ENCODE measurements at places on chromosomes 2 and 18.
A peak's percentile ranks its signal among the peaks of the same experiment; 100 is the strongest.

DNA sequence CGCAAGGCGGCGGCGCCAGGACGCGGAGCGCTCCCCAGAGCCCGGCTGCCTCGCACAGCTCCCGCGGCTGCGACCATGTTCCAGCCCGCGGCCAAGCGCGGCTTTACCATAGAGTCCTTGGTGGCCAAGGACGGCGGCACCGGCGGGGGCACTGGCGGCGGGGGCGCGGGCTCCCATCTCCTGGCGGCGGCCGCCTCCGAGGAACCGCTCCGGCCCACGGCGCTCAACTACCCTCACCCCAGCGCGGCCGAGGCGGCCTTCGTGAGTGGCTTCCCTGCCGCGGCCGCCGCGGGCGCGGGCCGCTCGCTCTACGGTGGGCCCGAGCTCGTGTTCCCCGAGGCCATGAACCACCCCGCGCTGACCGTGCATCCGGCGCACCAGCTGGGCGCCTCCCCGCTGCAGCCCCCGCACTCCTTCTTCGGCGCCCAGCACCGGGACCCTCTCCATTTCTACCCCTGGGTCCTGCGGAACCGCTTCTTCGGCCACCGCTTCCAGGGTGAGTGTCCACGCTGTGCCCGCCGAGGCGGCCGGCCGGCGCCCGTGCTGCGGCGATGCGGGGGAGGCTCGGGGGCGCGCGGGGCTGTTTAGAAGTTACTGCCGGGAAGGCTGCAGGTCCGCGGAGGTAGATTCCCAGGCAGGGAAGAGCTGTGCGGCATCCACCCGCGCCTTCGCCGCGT is 696 bp downstream of the EMX1 start:
- DNase-seq, result no peak

DNA sequence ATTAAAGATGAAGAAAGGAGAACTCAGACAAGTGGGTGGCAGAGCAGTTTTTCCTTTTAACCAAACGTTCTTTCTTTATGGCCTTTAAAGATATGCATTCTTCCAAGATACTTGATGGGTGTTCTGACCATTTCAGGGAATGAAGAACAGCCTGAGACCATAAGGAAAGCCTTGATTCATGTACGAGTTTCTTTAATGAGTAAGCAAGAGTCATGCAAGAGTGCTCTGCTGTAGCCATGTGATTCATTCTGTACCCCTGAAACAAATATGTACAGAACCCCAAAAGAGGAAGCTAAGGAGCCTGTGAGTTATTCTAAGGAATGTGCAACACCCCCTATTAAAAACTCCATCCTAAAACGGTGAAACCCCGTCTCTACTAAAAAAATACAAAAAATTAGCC is 372.8 kb downstream of the MTX2 start:
- DNase-seq, result peak; percentile 92

GRCh38 chr2:24121066-24121465 is 2.1 kb downstream of the PFN4 start:
- no peak for DNase-seq

GRCh38 chr2:12534646-12535263 is 182.0 kb upstream of the TRIB2 start:
- DNase-seq, result peak; percentile 97

DNA sequence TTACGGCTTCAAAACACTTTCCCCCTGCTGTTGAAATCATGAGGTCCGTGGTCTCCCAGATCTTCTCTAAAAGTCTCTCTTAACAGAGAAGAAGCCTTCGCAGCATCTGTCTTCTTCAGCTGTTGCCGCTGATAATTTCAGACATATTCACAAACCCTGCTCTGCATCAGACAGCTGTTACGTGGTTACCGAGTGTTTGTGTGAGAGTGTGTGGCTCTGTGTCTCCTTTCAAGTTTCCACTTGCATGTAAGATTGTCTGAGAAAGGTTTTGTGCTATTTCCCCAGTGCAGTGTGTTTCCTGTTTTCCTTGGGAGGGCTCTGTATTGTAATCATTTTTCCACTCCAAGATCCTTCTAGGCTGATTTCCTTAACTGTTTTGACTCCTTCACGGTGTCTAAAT is 32.8 kb downstream of the MAIP1 start:
- no peak for DNase-seq

DNA sequence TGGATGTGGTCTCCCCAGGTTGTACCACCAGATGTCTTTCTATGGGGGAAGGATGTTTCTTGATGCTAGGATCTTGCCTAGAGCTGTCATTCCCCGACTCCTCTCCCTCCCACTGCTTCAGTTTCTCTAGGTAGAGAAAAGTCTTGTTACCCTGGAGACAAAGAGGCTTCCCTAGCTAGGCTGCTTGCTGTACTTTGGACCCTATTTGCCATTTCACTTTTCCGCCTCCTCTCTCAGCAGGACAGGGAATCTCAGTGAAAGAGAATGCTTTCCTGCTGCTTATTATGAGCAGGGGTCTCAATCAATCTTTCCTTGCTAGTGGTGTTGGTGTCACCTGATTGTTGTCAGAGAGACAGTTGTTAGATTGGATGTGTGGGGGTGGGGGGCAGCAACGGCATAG is 818.8 kb upstream of the GYPC start:
- DNase-seq, result no peak

DNA sequence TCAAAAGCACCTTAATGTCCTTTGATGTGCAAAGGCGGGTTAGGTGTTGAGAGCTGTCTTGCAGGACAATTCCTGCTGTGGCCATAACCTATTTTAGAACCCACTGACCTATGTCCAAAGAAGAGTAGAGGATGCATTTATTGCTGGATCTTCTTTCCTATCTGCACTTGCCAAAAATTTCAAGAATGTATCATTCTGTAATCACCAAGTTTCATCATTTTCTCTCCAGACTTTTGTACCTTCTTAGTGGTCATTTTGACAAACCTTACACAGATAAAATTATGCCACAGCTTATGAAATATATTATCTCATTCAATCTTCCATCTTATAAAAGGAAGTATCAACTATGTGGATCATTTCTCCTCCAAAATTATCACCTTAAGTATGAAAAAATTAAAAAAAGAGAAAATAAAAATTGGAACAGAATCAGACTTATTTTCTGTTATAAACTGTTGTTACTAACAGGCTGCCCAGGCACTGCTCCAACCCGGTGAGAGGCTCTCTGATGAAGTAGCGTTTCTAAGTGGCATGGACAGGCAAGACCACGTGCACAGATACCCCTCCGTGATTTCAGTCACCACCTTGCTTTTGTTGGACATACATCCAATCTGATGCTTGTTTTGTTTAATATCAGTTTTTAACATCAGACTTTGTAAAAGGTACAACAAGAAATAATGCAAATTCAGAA is 559.9 kb upstream of the ID2 start:
- DNase-seq, result peak; percentile 63

DNA sequence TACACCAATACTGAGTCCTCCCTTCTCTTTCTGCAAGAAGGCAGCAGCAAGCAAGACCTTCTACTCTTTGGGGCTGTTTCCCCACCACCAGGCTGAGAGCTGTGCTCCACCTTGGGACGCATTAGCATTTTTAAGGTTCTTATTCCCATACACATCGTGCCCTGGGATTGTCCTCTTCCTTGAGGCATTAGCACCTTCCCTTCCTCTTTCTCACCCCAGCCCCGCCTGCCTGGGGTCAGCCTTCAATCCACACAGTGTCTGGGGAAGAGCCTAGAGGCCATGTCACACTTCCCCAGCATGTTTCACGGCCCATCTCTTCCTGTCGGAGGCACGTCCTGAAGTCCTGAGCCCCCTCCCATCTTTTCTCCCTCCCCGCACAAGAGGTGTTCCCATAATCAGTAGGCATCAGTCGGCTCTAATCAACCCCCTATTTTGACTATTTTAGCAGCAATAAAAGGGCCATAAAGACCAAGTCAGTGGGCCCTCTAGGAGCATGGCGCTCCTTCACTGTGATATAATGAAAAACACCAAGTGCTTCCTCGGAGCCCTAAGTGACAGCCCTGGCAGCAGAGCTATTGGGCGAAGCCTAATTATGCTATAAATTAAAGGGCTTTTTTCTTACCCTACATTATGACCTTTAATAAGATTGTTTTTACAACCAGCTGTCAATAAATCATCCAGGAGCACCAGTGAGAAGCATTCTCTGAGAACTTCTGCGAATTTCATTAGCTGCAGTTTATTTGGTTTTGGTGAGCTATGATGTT is 55.0 kb upstream of the PKDCC start:
- no peak for DNase-seq

DNA sequence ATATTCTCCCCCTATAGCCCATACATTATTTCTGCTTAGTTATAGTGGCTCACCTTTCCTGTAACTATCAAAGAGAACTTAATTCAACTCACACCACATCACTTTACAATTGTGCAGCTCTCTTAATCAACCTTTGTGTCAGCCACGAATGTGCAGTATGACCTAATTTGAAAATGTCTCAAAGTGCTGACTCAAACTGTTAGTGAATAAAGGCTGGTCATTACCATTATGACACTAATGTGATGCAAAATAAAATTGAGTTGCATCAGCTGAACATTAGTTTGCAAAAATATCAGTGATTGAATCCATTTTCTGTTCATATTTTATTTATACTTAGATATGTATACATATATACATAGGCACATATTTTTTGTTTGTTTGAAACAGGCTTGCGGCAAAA is 251.8 kb downstream of the MEIS1 start:
- no peak for DNase-seq

GRCh38 chr2:235468978-235469655 is 24.7 kb upstream of the AGAP1 start:
- peak; percentile 81 for DNase-seq

DNA sequence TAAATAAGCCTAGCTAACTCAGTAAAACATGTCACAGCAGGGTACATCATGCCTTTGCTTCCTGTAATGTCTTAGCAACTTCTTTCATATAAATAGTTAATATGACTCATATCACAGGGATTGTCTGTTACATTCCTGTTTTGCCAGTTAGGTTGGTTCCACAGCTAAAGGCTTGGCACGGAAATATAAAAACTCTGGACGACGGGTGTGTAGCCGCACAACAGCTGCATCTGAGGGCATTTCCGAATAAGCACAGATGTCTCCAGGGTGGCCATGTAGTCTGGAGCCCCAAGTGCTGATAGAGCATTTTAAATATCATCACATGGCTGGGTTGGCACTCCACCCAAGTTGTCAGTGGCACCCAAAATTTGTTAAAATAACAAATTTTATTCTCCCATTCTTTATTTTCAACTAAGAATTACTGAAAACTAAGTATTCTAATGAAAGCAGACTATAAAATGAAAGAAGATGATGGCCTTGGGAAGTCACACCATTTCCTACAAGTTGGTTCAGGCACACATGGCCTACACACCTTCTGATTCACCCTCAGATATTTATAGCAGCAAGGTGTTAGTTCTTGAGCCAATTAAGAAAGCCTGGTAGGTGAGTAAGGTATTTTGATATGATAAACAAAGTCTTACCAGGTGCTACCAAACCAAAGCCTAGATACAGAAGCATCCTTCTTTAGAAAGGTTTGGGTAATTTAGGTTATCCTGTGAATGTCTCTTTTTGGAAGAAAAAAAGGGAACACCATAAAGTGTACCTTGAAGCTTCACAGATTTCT is 61.8 kb upstream of the STK17B start:
- DNase-seq, result peak; percentile 93

DNA sequence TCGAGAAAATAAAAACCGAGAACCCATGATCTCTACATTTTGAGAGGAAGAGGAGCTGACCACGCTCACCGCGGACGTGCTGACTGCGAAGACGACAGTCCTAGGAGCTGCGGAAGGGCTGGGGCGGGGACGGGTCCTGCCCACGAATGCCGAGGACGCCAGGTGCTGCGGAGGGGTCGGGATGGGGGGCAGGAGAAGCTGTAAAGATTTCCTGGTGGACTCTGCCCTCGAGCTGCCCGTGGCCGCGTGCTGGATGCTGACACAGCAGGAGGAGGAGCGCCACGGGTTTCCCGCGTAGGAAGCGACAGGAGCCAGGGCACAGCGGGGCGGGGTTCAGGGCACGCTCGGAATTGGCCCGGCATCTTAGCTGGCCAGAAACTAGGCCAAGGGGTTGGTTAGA is 22.2 kb downstream of the ZSCAN30 start:
- DNase-seq, result no peak

GRCh38 chr2:26559044-26559405 is 81.1 kb upstream of the OTOF start:
- no peak for DNase-seq

GRCh38 chr2:190759749-190760213 is 110.9 kb downstream of the NAB1 start:
- peak; percentile 84 for DNase-seq

- no peak for DNase-seq
Observed at GRCh38 chr2:21386666-21387065, 262.9 kb downstream of the TDRD15 start.

GRCh38 chr2:180040146-180040925 is 33.2 kb upstream of the CWC22 start:
- DNase-seq, result peak; percentile 94

GRCh38 chr2:205915130-205915524 is 170.8 kb downstream of the INO80D start:
- no peak for DNase-seq

- no peak for DNase-seq
Observed at GRCh38 chr18:7301094-7301493, 70.2 kb downstream of the LRRC30 start.

DNA sequence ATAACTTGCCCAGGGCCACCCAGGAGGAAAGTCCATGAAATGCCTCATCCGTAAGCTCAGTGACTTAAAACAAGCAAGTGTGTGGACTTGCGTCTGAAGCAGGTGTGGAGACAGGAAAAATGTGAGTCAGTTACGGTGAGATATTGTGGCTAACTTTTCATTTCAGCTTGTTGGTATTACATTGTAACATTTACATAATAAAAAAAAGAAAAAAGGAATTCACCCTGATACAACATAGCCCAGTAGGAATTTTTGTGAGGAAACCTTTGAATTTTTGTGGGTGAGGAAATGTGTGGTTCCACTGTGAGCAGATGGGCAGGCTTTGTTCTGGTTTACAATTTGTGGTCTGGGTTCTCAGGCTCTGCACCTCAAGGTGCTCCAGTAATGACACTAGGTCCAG is 33.7 kb upstream of the LYPD6B start:
- peak; percentile 65 for DNase-seq

DNA sequence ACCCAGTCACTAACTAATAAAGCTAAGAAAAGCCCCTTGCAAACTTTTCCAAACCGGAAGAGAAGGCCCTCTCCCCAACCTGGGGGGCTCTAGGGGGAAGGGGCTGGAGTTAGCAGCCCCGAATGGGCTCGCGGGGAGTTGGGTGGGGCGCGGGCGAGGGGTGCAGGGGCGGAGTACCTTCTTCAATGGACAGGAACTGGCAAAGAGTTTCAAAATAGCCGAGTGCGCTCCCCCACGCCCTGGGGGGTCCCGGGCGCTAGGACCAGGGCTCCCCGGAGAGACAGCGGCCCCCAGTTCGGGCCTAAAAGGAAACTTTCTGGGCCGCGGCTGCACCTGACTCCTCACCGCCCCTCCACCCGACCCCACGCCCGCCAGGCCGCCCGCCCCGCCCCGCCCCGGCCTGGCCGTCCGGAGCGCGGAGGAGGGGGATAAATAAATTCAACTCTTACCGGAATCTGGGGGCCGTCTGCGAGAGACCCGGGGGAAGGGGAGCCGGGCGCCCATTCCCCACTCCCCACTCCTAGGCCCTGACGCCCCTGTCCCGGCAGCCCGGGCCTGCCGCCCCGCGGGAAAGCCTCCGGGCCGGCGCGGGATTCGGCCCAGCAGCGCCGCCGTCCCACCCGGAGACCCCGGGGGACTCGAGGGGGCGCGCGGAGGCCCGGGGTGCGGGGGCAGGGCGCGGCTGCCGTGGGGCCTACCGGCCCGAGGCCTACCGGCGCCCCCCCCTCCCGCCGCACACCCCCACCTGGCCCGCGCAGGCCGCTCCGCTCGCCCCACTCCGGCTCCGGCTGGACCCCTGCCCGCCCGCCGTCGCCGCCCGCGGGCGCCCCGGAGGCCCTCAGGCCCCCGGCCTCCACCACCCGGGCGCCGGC is 868 bp downstream of the INO80D start:
- DNase-seq, result peak; percentile 34

- DNase-seq, result peak; percentile 81
Observed at GRCh38 chr18:56233595-56233994, 404.8 kb downstream of the TXNL1 start.

GRCh38 chr18:50955253-50955652 is 12.6 kb upstream of the ELAC1 start:
- no peak for DNase-seq

Measured in EL (cell line).